ENCODE measurements at places on chromosomes 16 and 17.

DNA sequence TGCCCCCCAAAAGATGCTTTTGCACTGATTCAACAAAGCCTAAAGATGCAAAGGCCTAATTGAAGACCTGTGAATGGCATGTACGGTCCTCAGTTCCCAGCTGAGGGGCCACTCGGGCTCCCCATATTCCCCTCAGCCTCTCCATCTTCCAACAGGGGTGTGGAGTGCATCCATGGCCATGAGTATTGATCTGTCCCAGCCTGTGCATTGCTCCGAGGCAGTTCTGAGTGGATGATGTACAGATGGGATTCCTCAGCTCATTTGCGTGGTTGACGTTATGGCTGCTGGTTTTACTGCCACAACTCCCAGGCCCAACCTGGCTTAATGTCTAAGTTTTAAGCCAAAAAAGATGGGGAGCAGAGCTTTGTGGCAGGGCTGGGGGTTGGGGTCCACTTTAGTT is 162.7 kb upstream of the ZNF267 start:
- DNase-seq, result no peak

- no peak for DNase-seq
Observed at GRCh38 chr17:74532115-74532514, 840 bp upstream of the CD300LB start.

DNA sequence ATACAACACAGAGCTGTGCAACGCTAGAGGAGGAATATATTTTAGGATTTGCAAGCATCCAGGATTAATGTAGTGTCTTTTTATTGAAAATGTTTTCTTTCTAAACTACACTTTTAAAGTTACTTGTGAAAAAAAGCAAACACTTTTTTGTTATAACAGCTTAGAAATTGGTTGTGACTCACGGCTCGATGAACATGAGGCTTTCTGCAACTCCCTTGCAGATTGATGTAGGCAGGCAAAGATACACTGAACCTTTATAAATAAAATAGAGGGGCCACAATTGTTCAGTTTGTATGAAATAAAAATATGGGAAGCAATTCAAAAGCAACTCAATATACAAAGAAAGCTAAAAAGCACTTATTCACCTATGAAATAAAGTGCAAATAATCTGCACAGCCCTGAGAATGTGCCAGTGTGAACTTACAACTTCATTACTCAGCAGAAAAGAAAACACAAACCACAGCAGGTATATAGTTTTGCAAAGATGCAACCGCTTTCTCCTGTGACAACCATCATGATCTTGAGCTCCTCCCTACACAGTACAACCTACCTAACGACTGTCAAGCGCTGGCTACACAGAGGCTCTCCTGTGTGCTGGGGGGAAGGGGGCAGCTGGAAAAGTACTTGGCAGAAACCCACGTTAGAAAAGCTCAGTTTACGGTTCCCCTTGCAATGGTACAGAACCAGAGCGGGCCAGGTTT is 948 bp downstream of the LUC7L start:
- no peak for DNase-seq

- no peak for DNase-seq
Observed at GRCh38 chr17:16351831-16352230, 1.4 kb downstream of the CENPV start.

DNA sequence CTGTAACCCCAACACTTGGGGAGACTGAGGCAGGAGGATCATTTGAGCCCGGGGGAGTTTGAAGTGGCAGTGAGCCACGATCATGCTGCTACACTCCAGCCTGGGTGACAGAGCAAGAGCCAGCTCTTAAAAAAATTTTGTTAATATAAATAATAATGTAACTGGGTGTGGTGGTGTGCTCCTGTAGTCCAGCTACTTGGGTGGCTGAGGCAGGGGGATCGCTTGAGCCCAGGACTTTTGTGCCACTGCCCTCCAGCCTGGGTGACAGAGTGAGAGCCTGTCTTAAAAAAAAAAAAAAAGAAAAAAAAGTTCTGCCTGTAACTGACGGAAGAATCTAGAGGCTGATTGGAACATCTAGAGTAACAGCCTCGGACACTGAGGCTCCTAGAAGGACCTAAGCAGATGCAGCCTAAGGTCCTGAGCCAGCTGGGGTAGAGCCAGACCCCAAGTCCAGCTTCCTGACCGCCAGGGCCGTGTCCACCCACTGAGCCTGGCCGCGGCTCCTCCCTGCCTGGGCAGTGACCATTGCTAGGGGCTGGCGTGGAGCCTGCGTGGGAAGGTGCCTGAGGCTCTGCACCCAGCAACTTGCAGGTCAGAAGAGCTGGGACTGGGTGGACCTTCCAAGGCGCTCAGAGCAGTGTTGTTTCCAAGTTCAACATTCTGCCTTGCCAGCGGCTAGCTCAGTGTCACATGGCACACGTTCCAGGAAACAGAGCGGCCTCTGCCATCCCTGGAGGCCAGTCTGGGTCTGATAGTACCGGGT is 209.4 kb upstream of the CIBAR2 start:
- no peak for DNase-seq

DNA sequence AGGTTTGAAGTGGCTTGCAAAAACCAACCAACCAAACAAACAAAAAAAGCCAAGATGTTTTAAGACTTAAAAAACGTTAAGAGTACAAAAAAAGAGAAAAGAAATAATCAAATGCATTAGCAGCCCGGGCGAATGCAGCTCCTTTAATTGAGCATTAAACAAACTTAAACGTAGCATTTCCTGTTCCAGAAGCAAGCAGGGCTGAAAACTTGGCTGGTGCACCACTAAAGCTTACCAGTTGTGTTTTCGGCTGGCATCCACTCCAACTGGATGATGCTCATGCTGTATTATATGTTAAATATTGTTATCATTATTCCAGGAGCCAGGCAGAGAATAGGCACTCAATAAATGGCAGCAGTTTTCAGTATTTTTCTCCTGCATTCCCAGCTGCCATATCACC is 45.1 kb downstream of the IRX6 start:
- no peak for DNase-seq

- no peak for DNase-seq
Observed at GRCh38 chr17:5629128-5629527, 44.8 kb upstream of the NLRP1 start.

- DNase-seq, result no peak
Observed at GRCh38 chr17:57092779-57093178, 7.7 kb downstream of the AKAP1 start.

DNA sequence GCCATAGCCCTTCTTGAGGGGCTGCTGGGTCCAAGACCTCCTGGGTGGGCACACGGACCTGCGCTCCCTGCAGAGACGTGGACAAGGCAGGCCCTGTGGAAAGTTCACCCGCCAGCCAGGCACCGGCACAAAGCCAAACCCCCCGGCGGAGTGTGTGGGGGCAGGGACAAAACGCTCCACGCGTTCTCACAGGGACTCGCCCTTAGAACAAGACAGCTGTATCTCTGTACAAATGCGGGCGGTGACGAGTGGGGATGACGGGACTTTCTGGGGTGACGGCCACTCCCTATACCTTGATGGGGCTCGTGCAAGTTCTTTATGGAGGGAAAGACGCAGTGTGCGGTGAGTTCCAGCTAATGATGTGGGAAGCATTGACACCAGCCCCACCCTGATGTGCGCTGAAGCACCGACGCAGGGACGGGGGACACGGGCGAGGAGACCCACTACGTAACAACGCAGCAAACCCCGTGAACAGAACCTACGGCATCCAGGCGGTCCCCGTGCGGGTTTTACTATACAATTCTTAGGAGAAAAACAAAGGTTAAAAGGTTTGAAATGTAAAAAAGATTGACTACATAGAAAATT is 49.4 kb downstream of the LMF1 start:
- no peak for DNase-seq

GRCh38 chr17:63692195-63692816 is 7.6 kb downstream of the LIMD2 start:
- no peak for DNase-seq

- peak; percentile 11 for DNase-seq
Observed at GRCh38 chr17:37791447-37792399, 46.9 kb upstream of the HNF1B start.

Measured in stimulated activated CD8-positive, alpha-beta memory T cell treated with anti-CD3 and anti-CD28 coated beads, Interleukin-4, amount 100 ng/mL, for 24 hours (primary cell).